ENCODE measurements at places on chromosomes 16 and 17.

- DNase-seq: no peak
Measured at GRCh38 chr17:33183487-33184026, 109.5 kb downstream of the ASIC2 start.

- no peak for DNase-seq
Measured at GRCh38 chr17:1787301-1787902, 25.5 kb downstream of the SERPINF1 start.

- no peak for DNase-seq
Measured at GRCh38 chr17:5785867-5786509, 201.7 kb upstream of the NLRP1 start.

DNA sequence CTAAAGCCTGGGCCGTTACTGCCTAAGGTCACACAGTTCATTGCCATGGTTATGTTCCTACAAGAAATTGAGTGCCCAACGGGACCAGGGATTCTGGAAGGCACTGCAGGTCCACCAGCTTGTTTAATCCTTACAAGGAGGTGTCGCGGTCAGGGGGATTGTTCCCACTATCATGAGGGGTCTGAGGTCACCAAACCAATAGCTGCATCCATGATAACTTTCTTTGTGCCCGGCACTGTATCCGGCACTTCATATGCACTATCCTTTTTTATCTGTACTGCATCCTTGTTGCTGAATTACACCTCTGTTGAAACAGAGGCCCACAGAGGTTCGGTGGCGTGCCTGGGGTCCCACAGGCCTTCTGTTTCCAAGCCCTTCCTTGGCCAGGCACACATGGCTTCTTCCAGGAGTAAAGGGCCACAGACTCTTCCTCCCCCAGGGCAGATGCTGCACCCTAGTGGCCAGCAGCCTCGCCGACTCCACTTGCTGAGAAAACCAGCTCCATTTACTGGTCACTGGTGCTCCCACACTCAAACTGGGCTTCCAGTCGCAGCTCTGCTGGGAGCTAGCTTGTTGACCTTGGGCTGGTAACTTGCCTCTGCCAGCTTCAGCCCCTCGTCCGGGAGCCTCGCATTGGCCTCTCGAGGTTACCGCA, 82.0 kb upstream of the PLCG2 start:
- DNase-seq: peak; percentile 57

GRCh38 chr16:75647112-75647491, 363 bp downstream of the KARS1 start:
- no peak for DNase-seq

DNA sequence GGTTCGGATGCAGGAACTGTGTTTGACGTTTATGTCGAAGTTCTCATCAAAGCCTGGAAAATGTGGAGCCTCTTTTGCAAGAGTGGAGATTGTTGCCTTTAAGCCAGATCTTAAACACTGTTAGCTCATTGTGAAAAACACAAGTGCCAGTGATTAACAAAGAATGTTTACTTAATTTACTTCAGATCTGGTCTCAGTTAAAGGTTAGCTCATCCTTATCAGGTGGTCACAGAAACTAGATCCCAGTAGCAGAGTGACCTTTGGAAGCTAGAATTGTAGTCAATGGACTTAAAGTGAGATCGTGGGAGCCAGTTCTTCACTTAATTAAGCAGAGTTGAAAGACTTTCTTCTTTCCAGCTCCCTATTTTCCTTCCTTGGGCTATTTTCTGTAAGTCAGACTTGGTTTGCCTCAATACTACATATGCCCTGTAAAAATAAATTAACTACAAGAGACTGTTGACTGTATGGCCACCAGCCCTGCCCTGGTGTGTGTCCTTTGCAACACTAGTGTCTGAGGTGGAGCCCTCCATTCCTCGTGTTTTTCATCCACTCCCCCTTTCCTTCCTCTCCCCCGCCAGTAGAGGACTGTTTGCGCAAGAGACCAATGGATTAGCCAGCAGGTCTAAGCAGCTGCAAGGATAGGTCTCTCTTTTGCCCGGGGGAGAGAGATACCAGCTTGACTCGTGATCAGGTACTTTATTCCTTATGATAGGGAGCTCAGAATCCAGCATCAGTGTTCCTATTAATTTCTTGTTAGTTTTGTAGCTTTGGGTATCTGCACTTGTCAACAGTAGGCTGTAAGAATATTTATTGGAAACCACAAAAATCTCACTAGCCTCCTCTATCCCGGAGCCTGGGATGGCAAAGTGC, 20.2 kb downstream of the FBXO39 start:
- no peak for DNase-seq

DNA sequence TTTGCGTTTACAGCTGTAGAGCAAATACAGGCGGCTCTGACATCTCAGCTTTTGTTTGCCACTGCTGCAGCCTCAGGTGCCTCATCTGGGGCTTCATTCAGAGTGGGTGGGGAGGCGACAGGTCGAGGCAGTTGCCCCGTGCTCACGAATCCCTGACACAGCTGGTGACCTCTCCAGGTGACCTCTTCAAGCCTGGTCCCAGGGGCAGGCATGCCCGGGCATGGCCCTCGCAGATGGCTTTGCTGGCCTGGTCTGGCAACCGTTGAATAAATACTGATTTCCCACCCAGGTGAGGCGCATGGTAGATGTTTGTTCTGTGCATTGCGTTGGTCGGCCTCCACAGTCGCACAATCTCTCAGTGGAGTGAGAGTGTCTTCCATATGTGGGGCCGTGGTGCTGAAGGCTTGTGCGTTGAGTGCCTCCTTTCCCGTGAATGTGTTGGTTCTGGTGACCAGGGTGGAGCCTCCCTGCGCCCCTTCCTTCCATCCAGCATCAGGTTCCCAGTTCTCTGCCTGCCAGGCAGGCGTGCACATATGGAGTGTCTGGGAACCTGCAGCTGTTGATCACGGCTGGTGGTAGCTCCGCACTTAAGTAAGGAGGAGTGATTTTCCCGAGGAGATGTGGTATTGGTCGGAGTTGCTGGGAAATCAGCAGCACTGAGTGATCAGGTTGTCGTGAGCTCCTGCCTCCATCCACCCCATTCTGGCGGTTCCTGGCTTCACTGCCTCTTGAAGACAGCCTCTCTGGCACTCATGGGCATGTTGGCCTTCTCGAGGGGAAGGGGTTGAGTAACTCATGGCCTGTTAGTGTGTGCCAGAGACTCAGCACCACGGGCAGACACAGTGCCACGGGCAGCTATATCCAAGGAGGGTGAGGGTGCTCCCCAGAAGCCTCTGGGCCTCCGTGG, 149.7 kb downstream of the RPTOR start:
- DNase-seq: no peak

GRCh38 chr16:86515777-86516622, 5.7 kb downstream of the FOXF1 start:
- no peak for DNase-seq

DNA sequence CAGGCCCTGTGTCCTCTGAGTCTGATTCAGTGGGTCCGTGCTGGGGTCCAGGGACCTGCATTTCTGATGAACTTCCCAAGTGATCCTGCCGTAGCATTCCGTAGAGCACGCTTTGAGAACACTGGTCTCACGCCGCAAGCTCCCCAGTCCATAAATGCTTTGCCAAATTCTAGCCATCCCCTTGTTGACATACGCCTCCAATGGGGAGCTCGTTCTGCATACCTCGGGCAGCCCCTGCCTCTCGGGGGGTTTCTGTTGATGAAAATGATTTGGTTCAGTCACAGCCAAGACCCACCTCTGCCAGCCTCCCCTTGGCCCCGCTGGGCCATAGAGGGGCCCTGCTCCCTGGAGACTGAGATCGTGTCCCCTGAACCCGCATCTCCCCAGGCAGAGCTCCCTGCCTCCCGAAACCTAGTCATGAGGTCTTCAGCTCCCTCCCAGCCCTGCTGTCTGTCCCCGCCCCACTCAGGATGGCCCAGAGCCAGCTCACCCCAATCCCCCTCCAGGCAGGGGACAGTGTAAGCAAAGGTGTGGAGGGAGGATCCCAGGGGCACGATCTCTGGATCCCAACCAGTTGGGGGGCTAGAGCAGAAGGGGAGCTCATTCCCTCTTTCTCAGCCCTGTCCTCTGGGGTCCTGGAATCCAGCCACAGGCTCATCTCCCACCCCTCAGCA, 16.2 kb upstream of the SPNS2 start:
- DNase-seq: no peak

DNA sequence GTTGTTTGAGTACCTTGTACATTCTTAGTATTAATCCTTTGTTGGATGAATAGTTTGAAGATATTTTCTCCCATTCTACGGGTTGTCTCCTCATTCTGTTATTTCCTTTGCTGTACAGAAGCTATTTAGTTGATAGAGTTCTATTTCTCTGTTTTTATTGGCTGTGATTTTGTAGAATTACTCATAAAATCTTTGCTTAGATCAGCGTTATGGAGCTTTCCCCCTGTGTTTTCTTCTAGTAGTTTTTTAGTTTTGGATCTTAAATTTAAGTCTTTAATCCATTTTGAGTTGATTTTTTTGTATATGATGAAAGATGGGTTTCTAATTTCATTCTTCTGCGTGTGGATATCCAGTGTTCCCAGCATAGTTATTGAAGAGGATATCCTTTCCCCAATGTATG, 45.4 kb downstream of the NFATC3 start:
- DNase-seq: no peak

DNA sequence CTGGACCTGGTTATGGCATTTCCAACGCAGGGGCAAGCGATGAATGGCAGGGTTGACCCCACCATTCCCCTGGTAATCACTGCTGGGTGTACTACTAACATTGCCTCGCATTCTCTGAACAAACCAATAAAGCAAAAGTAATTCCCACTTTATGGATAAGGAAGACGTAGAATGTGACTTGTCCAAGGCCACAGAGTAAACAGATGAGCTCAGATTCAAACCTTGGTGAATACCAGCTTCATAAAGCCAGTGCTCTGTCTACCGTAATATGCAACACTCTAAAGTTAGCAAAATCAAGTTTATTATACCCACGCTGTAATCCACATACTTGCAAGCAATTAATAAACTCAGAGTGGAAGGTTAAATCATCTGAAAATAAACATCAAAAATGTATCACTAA, 59.6 kb downstream of the ANKFY1 start:
- DNase-seq: no peak

DNA sequence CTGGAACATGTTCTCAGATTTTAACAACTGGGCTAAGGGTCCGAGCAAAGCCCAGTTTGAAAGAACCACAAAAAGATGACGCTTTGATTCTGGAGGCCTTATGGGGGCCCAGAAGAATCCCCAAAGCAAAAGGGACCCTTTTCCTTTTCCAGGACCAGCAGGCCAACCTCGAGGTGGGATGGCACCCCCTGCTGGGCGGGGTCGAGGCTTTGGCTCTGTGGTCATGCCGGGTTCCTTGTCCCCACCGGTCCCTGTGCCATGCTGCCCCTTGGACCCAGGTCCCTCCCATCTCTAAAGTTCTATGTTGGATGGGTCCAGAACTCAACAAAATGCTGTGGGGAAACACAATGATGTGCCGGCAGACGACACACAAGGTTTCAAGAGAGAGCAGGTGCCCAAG, 30.9 kb downstream of the TMEM204 start:
- DNase-seq: no peak

DNA sequence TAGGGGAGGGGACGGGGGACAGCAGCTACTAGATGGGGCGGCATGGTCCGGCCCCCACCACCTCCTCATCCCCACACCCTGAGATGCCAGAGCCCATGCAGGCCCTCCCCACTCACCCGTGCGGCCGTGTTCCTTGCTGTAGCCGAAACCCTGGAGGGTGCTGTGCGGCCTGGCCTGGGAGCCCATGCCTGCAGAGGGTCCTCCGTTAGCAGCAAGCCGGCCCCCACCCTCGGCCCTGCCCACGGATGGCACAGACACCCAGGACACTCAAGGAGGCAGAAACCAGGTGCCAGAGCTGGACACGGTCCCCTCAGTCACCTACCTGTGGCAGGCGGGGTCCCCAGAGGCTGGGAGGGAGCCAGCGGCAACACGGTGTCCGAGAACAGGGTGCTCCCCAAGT, 5.5 kb downstream of the TEPSIN start:
- no peak for DNase-seq

- no peak for DNase-seq
Measured at GRCh38 chr16:64982581-64982980, 139.3 kb downstream of the CDH11 start.

GRCh38 chr17:5019475-5019956, 15.7 kb downstream of the SLC52A1 start:
- no peak for DNase-seq

- DNase-seq: no peak
Measured at GRCh38 chr17:29573558-29573869, 5.0 kb downstream of the TP53I13 start.

- no peak for DNase-seq
Measured at GRCh38 chr16:77402118-77402517, 32.7 kb downstream of the ADAMTS18 start.

DNA sequence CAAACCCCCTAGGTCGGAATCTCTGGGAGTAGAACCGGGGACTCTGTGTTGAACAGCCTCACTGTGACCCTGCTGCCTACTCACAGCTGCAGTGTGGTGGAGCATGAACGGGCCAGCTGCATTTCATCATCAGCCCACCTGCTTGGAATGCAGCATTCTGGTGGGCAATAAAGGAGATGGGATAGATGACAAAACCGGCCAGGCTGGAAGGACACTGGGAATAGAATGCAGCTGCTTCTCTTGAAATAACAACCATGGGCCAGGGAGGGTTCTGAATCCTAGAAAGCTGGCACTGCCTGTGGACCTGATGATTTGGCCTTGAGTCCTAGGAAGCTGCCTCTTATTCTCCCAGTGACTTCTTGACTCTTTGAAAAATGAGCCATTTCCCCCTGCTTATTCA, 23.5 kb downstream of the CFAP97D1 start:
- DNase-seq: no peak

GRCh38 chr16:69116256-69116875, 10.9 kb downstream of the HAS3 start:
- DNase-seq: no peak

DNA sequence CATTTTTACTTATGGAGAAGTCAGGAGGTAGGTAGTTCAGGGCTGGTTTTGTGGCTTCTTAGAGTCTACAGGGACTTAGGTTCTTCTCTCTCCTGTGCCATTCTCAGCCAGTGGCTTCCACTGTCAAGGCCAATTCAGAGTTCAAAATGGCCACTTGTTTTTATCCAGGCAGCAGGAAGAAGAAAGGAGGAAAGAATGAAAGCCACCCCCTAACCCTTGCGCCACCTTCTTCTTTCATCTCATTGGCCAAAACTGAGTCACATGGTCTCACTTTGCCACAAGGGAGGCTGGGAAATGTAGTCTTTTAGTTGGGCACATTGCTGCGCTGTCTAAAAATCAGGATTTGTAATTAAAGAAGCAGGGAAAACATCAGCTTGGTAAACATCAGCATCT, 60.8 kb upstream of the MED9 start:
- DNase-seq: no peak

DNA sequence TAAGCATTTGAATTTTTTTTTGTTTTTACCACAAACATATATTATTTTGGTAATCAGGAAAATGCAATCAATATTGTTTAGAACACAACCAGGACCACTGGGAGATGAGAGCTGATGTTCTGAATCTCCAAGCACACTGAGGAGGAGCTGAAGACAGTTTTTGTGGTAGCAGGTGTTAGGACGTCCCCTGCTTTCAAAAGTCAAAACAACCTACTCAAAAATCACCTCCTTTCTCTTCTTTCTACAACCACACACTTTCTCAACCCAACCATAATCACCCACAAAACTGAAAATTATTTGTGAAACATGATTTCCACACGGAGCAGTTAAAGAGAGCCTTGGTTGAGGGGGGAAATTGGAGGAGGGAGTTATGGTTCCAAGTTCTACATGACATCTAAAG, 26.7 kb upstream of the CFAP20 start:
- DNase-seq: no peak

- DNase-seq: no peak
Measured at GRCh38 chr16:57669476-57670162, 1.5 kb downstream of the ADGRG3 start.

- DNase-seq: no peak
Measured at GRCh38 chr17:71636644-71637043, 484.2 kb upstream of the SOX9 start.

GRCh38 chr16:9695152-9695551, 487.1 kb downstream of the GRIN2A start:
- DNase-seq: no peak

Measured in activated T-cell treated with anti-CD3 and anti-CD28 coated beads, Interleukin-2, amount 50 U/mL, for 1 hour (primary cell).